ENCODE measurements at places on chromosomes 3 and 15. TPM values are rescaled to one million over a fixed set of nuclear protein-coding genes. Genes with fewer than 3 reads are reported as not detected.
A peak's percentile ranks its signal among the peaks of the same experiment; 100 is the strongest.

- H3K36me3 ChIP-seq = no peaks in the 10 kb centered on the region
- H3K27ac ChIP-seq = no peak overlapping the region
- DNase-seq = no peak
- H3K4me1 ChIP-seq = peaks cover 39% of the 10 kb centered on the region
Observed at GRCh38 chr15:77002436-77002835, 7.5 kb downstream of the PSTPIP1 start.

GRCh38 chr3:29385046-29385830 is 104.4 kb downstream of the RBMS3 start:
- H3K4me3 ChIP-seq = no peak overlapping the region
- no peak for DNase-seq
- no peaks in the 10 kb centered on the region for H3K27me3 ChIP-seq
- H3K4me1 ChIP-seq = no peaks in the 10 kb centered on the region
- H3K36me3 ChIP-seq = no peaks in the 10 kb centered on the region
- no peak overlapping the region for H3K27ac ChIP-seq

VIPR1 gene
- polyA plus RNA-seq = 10.0 TPM

DNA sequence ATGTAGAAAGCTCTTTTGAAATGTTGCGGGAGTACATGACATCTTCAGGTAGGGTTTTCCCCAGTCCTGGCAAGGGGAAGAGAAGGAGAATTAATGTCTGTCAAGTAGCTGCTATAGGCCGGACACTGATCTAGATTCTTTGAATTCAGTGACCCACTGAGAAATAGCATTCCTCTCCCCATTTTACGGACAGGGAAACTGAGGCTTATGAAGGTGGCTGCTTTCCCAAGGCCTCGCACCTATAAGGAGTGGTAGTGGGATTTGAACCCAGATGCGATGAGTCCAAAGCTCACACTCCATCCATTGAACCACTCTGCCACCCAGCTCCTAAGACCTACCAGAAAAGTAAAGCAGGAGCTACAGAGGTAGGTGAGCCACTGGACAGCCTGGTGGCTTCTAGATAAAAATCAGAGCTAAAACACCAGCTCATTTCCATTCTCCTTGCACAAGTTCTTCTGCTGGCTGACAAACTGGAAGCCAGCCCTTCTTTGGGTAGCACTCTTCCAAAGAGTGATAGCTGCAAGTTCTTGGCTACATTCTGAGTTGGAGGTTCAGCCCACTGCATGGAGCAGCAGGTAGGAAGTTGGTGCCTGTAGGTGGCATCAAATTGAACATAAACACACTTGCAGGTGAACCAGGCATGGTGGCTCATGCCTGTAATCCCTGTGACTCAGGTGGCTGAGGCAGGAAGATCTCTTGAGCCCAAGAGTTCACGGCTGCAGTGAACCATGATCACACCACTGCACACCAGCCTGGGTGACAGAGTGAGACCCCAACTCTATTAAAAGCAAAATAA is 22.0 kb downstream of the ZNF710 start:
- H3K27me3 ChIP-seq = no peaks in the 10 kb centered on the region
- DNase-seq = no peak
- no peak overlapping the region for H3K27ac ChIP-seq

GRCh38 chr3:50322386-50323091 is at the start of gene HYAL2:
TSS of gene HYAL2 (minus strand) at chr3:50322745. CDS start at chr3:50320489, 2,256 bp downstream.
- H3K4me1 ChIP-seq = peaks cover 92% of the 10 kb centered on the region
- H3K36me3 ChIP-seq = peaks cover 41% of the 10 kb centered on the region
- H3K27me3 ChIP-seq = no peaks in the 10 kb centered on the region
- peak; percentile 67 for DNase-seq

DNA sequence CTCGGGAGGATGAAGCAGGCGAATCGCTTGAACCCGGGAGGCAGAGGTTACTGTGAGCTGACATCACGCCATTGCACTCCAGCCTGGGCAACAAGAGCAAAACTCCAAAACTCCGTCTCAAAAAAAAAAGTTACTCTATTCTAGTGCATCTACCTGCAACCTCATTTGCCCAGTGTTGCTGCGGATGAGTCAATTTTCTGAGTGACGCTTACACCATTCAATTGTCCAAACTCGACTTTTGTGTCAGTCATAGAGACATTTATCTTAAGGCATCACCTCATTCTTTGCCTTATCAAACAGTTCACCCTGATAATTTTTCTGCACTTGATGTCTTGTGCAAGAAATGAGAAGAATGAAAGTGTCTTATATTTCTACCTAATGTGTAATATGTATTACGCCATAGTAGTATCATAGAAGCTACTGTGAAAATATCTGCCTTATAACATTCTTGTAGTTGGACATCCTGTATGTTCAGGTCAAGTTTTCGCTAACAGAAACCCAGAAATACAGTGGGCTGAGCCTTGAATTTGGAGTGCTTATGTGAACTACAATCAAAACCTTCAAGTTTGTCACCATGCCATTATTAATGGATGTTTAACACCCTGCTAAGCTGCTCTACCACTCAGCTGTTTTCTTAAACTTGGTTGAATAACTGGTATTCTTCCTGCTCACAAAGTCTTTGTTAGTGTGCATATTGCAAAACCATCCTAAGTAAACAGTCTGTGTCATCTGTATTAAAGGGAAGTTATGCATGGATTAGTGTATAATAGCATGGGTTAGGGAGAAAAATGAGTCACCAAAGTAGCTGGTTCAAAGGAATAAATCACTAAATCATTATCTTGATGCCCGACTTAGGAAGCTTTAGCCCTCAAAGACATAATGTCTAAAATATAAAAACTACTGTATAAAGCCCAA is 531.0 kb upstream of the NR2F2 start:
- H3K36me3 ChIP-seq = no peaks in the 10 kb centered on the region
- H3K27ac ChIP-seq = no peak overlapping the region
- DNase-seq = peak; percentile 16
- H3K27me3 ChIP-seq = no peaks in the 10 kb centered on the region
- H3K4me3 ChIP-seq = no peak overlapping the region
- peaks cover 21% of the 10 kb centered on the region for H3K4me1 ChIP-seq

GRCh38 chr3:109137761-109138160 is 1.2 kb downstream of the C3orf85 start:
- H3K27ac ChIP-seq = no peak overlapping the region
- no peaks in the 10 kb centered on the region for H3K27me3 ChIP-seq
- H3K4me3 ChIP-seq = no peak overlapping the region
- DNase-seq = no peak
- no peaks in the 10 kb centered on the region for H3K4me1 ChIP-seq
- H3K36me3 ChIP-seq = no peaks in the 10 kb centered on the region

- no peaks in the 10 kb centered on the region for H3K27me3 ChIP-seq
- H3K36me3 ChIP-seq = no peaks in the 10 kb centered on the region
- H3K4me3 ChIP-seq = no peak overlapping the region
- no peaks in the 10 kb centered on the region for H3K4me1 ChIP-seq
- no peak for DNase-seq
- H3K27ac ChIP-seq = no peak overlapping the region
Observed at GRCh38 chr3:59753808-59754450, 704.1 kb upstream of the CFAP20DC start.

MOBP gene
- not detected for polyA plus RNA-seq

DNA sequence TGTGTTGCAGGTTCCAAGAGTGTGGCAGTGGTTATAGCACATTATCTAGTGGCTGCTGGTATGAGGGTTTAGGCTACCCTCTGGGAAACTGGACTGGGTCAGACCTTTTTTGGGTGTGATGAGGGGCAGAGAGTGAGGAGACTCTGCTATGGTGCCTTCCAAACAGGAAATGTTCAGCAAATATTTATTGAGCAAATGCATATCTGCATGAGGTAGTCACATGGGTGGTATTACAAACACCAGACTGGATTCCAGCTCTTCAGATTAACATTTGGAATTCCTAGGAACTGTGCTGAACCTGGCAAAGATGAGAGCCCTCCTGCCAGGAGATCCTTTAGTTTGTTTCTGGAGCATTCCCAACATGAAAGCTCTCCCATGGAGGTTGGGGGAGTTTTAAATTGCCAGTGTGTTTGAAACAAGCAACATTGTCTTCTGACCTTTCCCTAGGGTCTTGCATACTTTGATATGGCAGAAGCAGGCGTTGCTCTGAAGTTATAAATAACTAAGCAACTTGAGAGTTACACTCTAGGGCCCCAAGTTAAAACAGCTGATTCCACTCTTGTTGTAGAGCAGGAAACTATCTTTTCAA is 341.2 kb upstream of the C2CD4B start:
- H3K4me1 ChIP-seq = peaks cover 44% of the 10 kb centered on the region
- no peaks in the 10 kb centered on the region for H3K27me3 ChIP-seq
- no peaks in the 10 kb centered on the region for H3K36me3 ChIP-seq
- peak overlapping the region; percentile 74 for H3K27ac ChIP-seq
- no peak overlapping the region for H3K4me3 ChIP-seq

DNA sequence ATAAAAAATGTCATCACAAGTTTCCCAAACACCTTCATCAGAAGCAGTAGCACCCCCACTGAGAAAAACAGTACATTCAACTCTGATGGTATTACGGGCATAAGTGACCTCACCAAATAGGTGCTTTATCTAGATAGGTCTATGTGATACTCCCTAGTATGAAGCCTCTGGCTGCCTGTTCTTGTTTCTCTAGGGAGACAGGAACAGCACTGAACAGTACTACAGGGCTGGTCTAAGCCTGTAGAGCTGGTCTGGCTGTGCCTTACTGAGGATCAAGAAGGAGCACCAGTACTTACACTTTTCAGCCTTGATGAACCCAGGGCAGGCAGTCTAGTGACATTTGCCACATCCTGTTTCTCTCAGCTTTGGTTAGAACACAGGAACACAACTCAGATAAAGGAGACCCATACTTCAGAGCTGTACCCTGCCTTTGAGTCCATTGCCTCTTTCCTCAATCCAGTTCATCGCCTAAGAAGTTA is 35.9 kb downstream of the OXNAD1 start:
- H3K27me3 ChIP-seq = no peaks in the 10 kb centered on the region
- H3K4me1 ChIP-seq = no peaks in the 10 kb centered on the region
- DNase-seq = no peak
- H3K4me3 ChIP-seq = no peak overlapping the region
- H3K36me3 ChIP-seq = peaks cover 72% of the 10 kb centered on the region

- no peak overlapping the region for H3K4me3 ChIP-seq
- no peak for DNase-seq
- H3K27me3 ChIP-seq = no peaks in the 10 kb centered on the region
Observed at GRCh38 chr15:90539789-90540188, 10.1 kb downstream of the CRTC3 start.

GRCh38 chr15:89327113-89327512 is 7.5 kb downstream of the POLG start:
- H3K27ac ChIP-seq = no peak overlapping the region
- H3K4me3 ChIP-seq = no peak overlapping the region
- H3K27me3 ChIP-seq = no peaks in the 10 kb centered on the region
- peaks cover 100% of the 10 kb centered on the region for H3K36me3 ChIP-seq

DNA sequence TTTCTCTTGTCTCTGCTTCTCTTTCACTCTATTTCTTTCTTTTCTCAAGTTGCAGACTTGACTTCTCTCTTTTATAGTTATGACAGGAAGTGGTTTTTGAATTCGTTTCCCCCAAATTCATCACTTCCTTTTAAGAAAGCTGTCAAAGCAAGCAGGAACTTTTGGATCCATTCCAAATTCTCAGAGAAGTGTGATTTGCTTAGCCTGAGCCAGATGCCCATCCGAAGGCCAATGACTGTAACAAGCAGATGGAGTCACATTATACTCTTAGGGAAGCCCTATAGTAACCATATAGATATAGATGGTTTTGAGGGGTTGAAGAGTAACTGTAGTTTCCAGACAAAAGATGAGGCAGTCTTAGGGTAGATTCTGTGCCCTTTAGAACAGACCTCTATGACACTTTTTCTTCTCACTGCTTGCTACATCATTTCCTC is 592.0 kb upstream of the KCNMB2 start:
- no peak overlapping the region for H3K27ac ChIP-seq
- H3K4me1 ChIP-seq = no peaks in the 10 kb centered on the region
- H3K4me3 ChIP-seq = no peak overlapping the region
- no peak for DNase-seq

- no peak overlapping the region for H3K4me3 ChIP-seq
- no peaks in the 10 kb centered on the region for H3K36me3 ChIP-seq
- no peak overlapping the region for H3K27ac ChIP-seq
Observed at GRCh38 chr15:77185242-77185785, 114.4 kb upstream of the TSPAN3 start.

GRCh38 chr15:90301707-90302300 is 36.3 kb downstream of the NGRN start:
- H3K27ac ChIP-seq = no peak overlapping the region
- DNase-seq = no peak
- no peaks in the 10 kb centered on the region for H3K27me3 ChIP-seq
- no peak overlapping the region for H3K4me3 ChIP-seq
- H3K4me1 ChIP-seq = peaks cover 7% of the 10 kb centered on the region

- H3K27me3 ChIP-seq = no peaks in the 10 kb centered on the region
- no peaks in the 10 kb centered on the region for H3K4me1 ChIP-seq
- no peak overlapping the region for H3K27ac ChIP-seq
- no peaks in the 10 kb centered on the region for H3K36me3 ChIP-seq
Observed at GRCh38 chr3:148075771-148076716, 621.7 kb upstream of the AGTR1 start.

DNA sequence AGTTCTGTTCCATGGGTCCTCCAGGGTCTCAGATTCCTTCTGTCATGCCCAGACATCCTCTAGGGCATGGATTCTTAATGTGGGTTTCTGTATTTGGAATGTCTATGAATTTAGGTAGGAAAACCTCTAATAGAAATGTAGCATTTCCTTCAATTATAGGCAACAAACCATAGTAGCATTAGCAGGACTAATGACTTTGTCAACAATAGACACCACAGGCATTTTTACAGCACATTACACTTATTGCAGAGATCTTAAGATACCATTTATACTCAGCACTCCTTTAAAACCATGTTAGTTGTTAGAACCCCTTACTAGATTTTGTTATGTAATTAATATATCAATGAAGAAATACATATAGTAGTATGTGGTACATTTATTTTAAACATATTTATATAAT is 77.8 kb upstream of the TBC1D5 start:
- no peaks in the 10 kb centered on the region for H3K4me1 ChIP-seq
- DNase-seq = no peak
- no peak overlapping the region for H3K27ac ChIP-seq
- H3K36me3 ChIP-seq = no peaks in the 10 kb centered on the region
- H3K4me3 ChIP-seq = no peak overlapping the region

- H3K27me3 ChIP-seq = no peaks in the 10 kb centered on the region
- H3K4me1 ChIP-seq = no peaks in the 10 kb centered on the region
- DNase-seq = no peak
- H3K4me3 ChIP-seq = no peak overlapping the region
Observed at GRCh38 chr3:40042752-40043443, 233.5 kb downstream of the MYRIP start.

DNA sequence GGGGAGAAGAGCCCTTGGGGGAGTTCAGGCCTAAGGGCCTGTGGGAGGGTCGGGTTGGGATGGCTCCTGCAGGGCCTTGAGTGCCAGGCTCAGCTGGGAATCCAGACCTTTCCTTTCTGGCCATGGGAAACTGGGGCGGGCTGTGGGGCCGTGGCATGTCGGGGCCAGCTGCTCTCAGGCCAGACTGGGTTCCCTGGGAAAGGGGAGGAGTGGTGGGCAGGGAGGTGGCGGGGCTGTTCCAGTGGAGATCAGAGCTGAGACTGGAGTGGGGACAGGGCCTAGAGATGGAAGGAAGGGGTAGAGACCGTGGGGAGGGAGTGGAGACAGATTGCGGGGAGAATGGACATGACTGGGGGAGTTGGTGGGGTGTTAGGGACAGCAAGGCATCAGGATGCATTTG is 20.3 kb downstream of the FBLN2 start:
- no peak for DNase-seq
- no peak overlapping the region for H3K4me3 ChIP-seq
- H3K27me3 ChIP-seq = no peaks in the 10 kb centered on the region
- H3K4me1 ChIP-seq = no peaks in the 10 kb centered on the region
- no peak overlapping the region for H3K27ac ChIP-seq

OSBPL10 gene
- 5.8 TPM for polyA plus RNA-seq

GRCh38 chr3:133955892-133956291 is 60.2 kb upstream of the RAB6B start:
- H3K4me3 ChIP-seq = no peak overlapping the region
- no peaks in the 10 kb centered on the region for H3K36me3 ChIP-seq
- DNase-seq = no peak
- H3K27me3 ChIP-seq = no peaks in the 10 kb centered on the region
- H3K27ac ChIP-seq = no peak overlapping the region
- no peaks in the 10 kb centered on the region for H3K4me1 ChIP-seq

Measured in stomach (tissue), 19 donors.